ENCODE measurements at places on chromosomes 4 and X.

- no peak for DNase-seq
Measured at GRCh38 chr4:8038719-8039251, 99.1 kb upstream of the AFAP1 start.

DNA sequence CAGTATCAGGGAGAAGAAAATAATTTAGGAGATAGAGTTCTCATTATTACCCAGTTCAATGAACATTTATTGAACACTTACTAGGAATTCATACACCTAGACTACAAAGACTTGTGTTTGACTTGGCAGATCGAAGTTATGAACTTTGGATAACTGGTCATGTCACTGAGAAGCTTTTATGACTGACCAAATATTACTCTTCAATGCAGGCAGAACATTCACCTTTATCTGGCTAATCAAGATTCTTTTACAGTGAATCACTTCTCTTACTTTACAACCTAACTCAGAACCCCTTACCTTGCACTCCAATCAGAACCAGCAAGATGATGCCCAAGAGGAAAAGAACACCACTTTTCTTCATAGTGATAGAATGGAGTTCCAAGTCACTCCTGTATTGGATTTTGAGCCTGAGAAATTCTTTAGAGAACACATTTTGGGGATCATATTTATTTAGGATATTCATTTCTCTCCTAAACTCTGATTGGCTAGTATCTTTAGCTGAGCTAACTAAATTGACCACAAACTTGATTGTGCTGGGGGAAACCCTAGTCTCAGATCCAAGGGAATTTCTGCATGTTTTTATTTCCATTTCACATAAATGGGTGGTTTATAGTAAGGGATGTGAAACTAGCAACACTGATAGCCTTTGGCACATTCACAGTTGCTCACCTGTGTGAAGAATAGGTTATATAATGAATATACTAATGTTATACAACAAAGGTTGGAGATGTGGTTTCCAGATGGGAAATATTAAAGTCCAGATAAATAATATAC lies at the start of gene CXCL9:
TSS of gene CXCL9 (minus strand) at position 421 of the 774 bp plus-strand sequence. CDS start at position 361, 60 bp downstream.
- no peak for DNase-seq

GRCh38 chr4:92262371-92262770 lies 41.4 kb upstream of the GRID2 start:
- no peak for DNase-seq

DNA sequence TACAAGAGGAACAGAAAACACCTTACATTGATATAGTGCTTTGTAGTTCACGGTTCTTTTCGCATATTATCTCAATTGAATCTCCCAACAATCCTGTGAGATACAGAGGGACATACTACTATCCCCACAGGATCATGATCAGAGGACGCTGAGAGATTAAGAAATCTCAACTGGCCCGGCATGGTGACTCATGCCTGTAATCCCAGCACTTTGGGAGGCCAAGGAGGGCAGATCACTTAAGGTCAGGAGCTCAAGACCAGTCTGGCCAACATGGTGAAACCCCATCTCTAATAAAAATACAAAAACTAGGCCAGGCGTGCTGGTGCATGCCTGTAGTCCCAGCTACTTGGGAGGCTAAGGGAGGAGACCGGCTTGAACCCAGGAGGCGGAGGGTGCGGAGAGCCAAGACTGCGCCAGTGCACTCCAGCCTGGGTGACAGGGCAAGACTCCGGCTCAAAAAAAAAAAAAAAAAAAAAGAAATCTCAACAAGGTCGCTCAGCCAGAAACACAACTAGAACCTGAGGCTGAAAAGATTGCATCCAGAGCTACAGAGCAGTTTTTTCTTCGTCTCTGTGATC lies 7.4 kb downstream of the APOO start:
- DNase-seq, result no peak

GRCh38 chrX:150362599-150363481 lies at the start of gene MAMLD1:
MAMLD1 (plus strand) TSS chrX:150363317; CDS start chrX:150445517, 82,200 bp downstream.
- DNase-seq, result peak; percentile 50

DNA sequence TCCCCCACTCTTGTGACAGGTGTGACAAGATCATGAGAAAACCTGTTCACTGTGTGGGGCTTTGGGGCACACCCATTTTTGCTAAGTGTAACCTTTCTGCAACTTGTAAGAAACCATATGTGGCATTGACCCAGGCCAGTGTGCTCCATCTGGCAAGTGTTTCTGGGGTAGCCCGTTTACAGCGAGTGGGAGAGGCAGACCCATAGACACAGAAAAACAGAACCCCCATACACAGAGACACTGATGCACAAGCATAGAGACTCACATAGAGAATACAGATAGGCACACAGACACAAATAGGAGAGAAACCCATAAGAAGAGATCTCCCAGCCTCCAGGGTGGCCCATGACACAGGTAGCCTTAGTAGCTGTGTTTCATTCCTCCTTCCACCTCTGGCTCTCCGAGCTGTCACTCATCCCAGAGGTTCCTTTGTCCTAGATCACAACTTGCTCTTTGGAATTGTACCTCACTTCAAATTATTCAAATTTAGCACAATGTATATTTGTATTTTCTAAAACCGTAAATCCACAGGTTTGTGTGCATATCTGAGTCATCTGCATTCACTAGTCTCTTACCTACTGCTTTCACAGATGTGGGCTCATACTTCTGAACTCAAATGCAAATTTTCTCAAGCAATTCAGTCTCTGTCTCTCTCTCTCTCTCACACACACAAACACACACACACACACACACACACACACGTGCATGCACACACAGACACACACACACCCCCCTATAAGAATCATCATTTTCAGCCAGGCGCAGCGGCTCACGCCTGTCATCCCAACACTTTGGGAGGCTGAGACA lies 114.4 kb downstream of the SH3KBP1 start:
- DNase-seq, result no peak

DNA sequence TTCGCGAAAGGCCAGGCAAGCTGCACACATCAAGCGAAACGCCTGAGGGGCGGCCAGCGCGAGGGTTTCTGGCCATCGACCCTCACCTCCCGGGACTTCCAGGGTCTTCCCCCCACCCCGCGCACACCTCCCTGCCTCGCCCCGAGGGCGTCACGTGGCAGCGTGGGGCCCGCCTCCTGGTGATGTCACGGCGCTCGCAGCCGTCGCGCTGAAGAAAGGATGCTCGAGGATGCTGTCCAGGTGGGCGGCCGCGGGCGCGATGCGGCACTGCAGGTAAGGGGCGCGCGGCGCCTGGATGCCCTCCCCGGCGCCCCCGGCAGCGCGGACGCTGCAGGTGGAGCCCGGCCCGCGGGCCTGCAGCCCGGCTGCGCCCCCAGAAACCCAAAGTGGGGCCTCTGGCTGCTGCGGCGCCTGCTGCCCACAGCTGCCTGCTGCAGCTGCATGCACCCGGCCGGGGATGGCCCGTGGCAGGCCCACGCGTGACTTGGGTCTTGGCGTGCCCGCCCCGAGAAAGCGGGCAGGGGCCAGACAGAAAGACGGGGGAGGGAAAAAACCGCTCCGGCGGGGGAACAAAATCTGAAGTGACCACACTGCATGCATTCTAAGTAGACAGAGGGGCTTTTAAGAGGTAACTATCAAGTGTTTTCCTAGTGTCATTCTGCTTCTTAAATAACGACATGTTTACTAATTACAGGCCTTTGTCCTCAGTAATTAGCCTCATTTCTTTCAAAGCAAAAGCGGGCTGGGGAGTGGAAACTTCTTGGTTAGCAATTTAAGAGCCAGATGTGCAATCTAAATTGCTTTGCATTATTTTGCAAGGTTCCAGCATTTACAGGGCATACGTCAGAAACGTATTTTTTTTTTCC lies 1.7 kb downstream of the CLCN4 start:
- DNase-seq, result peak; percentile 53

GRCh38 chr4:16801356-16801755 lies 97.1 kb downstream of the LDB2 start:
- no peak for DNase-seq

- no peak for DNase-seq
Measured at GRCh38 chrX:134163836-134164235, 73.1 kb upstream of the CCDC160 start.

GRCh38 chr4:1998296-1998695 lies 10.5 kb downstream of the NELFA start:
- DNase-seq, result no peak

- DNase-seq, result no peak
Measured at GRCh38 chr4:176090115-176090514, 24.5 kb downstream of the WDR17 start.

GRCh38 chrX:4656419-4656818 lies 943.0 kb upstream of the PRKX start:
- no peak for DNase-seq

DNA sequence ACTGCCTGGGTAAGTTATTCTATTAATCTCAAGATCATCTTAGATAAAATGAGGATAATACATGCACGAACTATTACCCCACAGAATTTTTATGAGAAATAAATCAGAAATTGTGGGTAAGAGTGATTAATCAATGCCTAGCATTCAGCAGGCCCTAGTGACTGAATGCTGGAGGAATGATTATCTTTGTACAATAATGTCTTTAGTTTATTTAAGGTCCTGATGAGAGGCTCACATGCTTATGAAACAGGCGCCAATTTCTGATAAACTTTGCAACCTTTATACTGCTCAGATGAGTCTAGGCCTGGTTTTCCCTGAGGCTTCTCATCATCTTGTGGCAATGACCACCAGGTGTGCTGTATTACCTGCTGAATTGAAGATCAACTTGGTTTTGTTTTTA lies 27.8 kb upstream of the BMP2K start:
- DNase-seq, result no peak

- DNase-seq, result no peak
Measured at GRCh38 chr4:34293459-34293858, 1950.9 kb downstream of the ARAP2 start.

DNA sequence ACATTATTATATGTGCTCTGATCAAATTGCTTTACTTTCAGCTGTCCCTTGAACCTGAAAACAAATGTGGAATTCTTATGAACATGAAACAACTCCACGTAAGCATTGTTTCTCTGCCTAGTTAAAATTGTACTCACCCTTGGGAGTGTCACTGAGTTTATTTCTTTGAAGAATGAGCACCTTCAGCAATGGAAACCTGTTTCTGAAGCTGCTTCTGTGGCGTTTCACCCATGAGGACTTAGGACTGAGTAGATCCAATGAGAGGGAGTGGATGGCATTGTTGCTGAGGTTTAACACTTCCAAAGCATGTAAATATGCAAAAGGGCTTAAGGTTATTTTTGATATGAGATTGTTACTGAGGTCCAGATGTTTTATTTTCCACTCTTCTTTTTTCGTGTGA lies 3.2 kb downstream of the LRRC66 start:
- DNase-seq, result no peak

- DNase-seq, result no peak
Measured at GRCh38 chr4:15040916-15041463, 38.7 kb downstream of the CPEB2 start.

DNA sequence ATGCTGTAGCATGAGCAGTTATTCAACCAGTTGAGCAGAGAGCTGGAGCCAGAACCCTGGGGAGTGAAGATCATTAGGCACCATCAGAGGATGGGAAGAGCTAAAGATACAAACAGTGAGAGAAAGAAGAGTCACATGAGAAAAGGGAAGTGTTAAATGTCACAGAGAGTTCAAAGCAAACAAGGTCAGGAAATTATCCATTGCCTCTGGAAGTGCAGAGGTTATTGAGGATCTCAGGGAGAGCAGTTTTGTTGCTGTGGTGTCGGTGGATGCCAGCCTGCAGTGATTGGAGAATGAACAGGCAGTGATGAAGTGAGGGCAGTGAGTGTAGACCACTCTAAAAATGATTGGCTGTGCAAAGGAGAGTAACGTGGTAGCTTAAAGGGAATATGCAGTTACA lies 17.7 kb downstream of the SPARCL1 start:
- no peak for DNase-seq

DNA sequence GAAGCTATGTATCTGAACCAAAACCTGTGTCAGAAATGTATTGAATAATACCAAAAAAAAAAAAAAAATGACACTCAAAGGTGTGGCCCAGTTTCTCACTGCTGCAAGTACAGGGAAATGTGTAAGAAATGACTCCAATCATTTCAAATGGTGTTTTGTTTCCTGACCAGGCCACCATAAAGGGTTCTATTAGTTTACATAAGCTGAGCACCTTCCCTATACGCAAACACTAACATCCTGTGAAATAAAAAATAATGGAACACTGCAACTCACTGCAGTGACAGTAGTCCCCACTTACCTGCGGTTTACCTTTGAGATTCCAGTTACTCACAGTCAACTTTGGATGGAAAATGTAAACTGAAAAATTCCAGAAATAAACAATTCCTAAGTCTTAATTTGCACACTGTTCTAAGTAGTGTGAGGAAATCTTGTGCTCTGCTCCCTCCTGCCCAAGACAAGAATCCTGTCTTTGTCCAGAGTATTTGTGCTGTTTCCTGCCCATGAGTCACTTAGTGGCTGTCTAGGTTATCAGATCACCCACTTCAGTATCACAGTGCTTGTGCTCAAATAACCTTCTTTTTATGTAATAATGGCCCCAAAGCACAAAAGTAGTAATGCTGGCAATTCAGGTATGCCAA lies 265.3 kb downstream of the RCHY1 start:
- no peak for DNase-seq

All from pons (tissue), 1 donor.